GM20000 (cell line): ENCODE measurements at places on chromosomes 3 and 15.

GRCh38 chr15:62403164-62403809, 238.2 kb upstream of the C2CD4B start:
- no peak for DNase-seq

- DNase-seq: no peak
Measured at GRCh38 chr3:171044384-171044783, 17.9 kb upstream of the SLC2A2 start.

DNA sequence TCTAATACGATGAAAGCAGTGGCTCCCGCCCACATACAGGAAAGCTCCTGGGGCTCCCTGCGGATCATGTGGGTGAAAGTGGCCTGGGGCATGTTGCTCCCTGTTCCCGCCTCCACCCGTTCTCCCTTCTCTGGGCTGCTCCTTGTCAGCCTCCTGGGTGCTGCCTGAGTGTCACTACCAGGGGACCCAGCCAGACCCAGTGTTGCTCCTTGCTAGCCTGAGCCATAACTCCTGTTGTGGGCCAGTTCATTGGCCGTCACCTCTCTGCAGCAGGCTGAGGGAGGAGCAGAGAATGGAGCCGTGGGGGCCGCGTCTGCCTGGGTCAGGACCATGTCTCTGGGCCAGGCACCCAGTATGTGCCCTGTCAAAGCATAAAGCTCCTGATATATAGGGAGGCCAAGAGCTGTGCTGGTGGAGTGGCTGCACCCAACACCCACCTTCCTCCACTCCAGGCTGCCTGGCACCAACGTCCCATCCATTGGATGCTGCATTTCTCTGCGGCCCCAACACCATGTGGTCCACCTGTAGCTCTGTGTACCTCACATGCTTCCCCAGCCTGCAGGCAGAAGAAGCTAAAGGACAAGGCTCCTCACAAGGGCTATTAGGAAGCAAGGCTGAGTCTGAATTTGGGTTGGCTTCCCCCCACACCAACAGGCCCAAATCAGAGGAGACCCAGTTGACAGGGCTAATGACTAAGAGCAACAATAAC, 40.5 kb downstream of the KLF13 start:
- DNase-seq: no peak

GRCh38 chr15:69753867-69754266, 301.2 kb downstream of the RPLP1 start:
- no peak for DNase-seq

DNA sequence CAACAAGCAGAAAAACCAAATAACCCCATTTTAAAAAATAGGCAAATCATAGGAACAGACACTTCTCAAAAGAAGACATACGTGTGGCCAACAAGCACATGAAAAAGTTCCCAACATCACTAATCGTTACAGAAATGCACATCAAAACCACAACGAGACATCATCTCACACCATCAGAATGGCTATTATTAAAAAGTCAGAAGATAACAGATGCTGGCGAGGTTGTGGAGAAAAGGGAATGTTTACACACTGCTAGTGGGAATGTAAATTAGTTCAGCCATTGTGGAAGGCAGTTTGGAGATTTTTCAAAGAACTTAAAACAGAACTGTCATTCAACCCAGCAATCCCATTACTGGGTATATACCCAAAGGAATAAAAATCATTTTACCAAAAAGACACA, 60.7 kb downstream of the ABI3BP start:
- no peak for DNase-seq

DNA sequence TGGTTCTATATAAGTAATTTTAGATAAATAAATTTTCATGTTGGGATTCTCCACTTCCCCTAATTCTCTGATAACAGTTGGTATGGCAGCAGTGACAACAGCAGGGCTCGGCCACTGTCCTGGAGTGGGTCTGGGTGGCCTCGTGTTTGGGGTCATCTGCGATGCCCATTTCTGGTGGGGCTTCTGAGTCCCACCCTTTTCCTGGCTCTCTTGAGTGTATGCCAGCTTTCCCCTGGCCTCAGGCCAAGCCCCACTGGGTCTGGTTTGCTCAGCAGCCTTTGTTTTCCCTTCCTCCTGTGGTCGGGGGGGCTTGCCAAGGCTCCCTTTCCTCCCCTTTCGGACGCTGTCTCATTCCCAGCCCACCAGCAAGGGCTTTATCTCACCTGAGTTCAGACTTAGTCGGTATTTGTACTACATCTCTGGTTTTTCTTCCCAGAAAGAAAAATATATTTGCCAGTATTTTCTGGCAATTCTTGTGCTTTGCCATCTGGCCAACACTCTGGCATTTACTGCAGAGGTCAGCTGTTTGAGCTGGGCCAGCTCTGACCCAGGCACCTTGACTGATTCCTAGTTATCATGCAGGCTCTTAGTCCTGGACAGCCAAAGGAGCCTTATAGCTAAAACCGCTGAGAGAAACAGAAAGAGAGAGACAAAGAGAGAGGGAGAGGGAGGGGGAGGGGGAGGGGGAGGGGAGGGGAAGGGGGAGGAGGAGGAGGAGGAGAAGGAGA, 35.2 kb downstream of the MYZAP start:
- no peak for DNase-seq

DNA sequence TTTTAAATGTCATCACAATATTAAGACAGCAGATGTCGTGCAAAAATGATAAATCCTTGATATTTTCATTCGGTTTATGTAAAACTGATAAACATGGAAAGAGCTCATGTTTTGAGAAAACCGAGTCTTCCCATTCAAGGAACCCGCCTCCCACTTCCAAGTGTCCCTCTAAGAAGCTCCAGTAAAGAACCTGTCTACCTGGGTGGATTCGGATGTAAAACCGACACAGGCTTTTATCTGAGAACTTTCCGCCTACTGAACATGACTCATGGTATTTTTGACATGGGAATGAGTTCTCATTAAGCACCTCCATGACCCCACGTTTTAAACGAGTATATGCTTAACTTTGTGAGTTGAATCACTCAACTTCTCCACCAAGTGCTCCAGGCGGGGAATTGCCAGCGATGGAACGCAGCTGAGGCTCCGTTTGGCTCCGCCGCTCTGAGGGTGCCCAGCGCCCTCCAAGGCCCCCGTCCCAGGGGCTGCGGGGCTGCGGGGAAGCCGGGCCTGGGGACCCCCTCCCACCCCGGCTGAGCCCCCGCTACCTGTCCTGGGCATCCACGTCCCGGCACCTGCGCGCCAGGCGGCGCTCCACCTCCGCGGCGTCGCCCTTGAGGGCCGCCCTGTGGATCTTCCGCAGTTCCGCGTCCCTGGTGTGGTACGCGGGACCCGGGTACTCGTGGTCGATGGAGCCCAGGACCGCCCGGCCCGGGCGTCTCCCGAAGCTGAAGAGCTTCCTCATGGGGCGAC, 119.9 kb downstream of the LMLN start:
- DNase-seq: peak; percentile 14

GRCh38 chr3:132209855-132210254, 107.4 kb upstream of the ACP3 start:
- DNase-seq: no peak

DNA sequence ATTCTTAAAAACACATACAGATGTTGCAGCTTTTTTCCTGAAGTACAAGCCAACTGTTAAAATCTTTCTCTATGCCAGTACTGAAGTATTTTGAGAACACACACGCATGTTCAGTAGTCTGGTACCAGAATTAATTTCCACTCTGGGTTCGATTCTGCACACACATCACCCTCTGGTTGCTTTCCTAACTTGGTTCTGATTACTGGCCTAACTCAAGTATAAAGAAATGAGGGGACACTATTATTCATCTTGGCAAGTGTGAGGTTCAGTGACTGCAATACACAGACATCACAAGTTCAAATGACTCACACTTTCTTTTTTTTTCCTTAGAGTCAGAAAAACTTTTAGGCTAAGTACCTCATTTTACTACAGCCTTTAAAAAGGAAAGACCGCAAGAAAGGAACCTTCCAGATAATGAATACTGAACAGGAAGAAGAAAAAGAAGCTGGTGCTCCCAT, 37.4 kb upstream of the LDHAL6B start:
- DNase-seq: no peak

GRCh38 chr15:63972801-63973200, 73.5 kb downstream of the DAPK2 start:
- DNase-seq: no peak

DNA sequence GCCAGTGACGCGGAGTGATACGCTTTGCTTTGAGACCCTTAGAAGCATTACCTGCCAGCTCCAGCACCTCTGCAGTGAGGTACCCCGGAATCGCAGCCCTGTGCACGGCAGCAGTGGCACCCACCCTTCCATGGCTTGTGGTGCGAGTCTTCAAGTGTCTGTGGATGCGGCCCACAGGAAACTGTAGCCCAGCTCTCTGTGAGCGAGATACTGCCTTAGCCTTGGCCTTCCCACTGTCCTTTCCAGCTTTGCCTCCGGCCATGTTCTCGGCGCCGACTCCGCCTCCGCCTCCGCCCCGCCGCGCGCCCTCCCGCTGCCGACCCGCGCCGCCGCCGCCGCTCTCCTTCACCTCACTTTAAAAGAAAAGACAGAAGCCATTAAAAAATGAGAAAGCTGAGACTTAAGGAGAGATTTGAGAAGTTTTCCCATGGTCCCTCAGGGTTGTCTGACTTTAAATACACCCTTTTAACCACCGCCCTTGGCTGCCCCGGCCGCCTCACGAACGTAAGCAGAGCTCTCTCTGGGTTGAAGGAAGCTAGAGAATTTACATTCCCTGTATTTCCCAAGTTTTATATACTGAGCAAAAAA, 78.5 kb upstream of the FAM174B start:
- DNase-seq: no peak

DNA sequence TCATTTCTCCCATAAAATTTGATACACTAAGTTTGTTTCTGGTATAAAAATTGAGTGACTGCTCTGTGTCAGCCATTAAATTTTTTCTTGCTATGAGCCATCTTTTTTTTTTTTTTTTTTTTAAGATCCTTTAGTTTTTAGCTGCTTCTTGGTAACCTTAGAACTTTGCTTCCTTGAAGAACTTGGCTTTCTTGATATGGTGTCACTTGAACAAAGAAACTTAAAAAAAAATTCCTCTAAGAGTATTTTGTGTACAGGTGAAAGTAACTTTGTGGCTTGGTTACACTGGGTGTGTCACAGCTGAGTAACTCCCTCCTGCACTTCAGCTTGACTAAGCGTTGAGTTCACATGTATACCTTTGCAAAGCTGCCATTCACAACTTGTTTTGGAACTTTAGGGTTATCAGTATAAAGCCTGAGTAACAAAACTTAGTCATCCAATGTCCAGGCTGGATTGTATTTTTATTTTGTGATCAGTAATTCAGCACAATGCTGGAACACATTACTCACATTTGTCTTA, 6.5 kb downstream of the CHD2 start:
- peak; percentile 34 for DNase-seq

DNA sequence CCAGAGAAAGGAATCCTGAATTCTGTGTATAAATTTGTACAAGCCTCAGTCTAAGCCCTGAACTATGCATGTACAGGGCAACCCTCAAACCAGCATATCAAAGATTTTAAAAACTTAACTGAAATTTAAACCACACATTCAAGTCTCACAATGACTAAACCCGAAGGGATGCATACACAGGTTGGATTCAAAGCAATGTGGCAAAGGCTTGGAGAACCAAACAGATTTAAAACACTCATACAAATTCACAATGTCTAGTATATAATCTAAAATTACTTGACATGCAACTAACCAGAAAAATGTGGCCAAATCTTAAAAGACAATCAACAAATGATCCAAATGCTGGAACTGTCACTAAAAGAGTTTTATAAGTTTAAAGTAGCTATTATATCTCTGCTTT, 36.4 kb downstream of the CEP152 start:
- DNase-seq: no peak

- no peak for DNase-seq
Measured at GRCh38 chr3:98777286-98777685, 14.1 kb downstream of the ST3GAL6 start.

- DNase-seq: no peak
Measured at GRCh38 chr3:23175341-23176083, 27.6 kb upstream of the UBE2E2 start.

DNA sequence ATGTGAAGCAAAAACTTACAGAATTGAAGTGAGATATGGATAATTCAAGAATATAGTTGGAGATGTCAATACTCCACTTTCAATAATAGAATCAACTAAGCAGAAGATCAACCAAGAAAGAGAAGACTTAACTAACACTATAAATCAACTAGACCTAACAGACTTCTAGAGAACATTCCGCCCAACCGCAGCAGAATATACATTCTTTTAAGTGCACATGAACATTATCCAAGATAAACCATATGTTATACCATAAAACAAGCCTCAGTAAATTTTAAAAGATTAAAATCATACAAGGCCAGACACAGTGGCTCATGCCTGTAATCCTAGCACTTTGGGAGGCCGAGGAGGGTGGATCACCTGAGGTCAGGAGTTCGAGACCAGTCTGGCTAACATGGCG, 5.5 kb upstream of the TEX55 start:
- no peak for DNase-seq

GRCh38 chr3:129656659-129657247, 50.3 kb upstream of the PLXND1 start:
- no peak for DNase-seq

GRCh38 chr3:9582332-9582731, 28.7 kb upstream of the LHFPL4 start:
- DNase-seq: no peak

- no peak for DNase-seq
Measured at GRCh38 chr3:133853925-133854227, 41.8 kb downstream of the RAB6B start.

DNA sequence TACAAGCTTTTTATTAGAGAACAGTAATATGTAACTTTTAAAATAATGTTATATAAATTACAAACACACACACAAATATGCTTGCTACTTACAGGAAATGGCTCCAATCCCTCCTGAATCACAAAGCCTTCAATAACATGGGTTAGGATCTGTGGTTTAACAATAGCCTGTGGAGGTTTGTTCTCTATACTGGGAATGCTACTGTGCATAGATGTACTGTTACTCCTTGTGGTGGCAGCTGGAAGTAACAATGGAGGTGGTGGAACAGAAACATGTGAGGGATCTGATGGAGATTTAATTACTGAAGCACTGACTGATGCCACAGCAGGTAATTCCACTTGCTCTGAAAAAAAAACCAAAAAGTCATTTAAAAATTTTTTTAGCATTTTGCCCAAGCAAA, 64.4 kb downstream of the PHC3 start:
- DNase-seq: no peak

- DNase-seq: peak; percentile 18
Measured at GRCh38 chr3:28575746-28576613, 227.4 kb upstream of the AZI2 start.

GRCh38 chr15:59399465-59400102, 26.9 kb upstream of the MYO1E start:
- peak; percentile 73 for DNase-seq

DNA sequence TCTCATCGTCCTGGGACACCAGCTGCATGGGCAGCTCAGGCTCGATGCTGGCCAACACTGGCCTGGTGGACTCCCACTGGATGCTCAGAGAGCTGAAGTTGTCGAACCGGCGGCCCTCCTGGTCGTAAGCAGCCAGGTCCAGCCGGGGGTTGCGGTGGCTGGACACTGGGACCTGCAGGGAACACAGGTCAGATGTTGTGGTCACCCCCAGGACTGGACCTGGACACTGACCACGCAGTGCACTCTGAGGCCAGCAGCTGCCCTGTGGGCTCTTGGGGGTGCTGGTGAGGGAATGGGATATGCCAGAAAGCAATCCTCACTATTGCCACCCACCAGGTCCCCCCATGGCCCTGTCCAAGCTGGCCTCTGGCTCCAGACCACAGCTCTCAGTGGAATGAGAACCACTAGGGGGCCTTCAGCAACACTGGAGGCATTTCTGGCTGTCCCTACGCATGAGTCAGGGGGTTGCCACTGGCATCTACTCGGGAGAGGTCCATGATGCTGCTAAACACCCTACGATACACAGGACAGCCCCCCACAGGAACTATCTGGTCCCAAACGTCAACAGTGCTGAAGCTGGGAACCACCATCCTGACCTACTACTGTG, 66.1 kb downstream of the NUP210 start:
- no peak for DNase-seq

- DNase-seq: no peak
Measured at GRCh38 chr3:120730576-120731542, 11.5 kb downstream of the RABL3 start.
